ENCODE measurements at places on chromosomes 7 and 10. TPM values are rescaled to one million over a fixed set of nuclear protein-coding genes. Genes with fewer than 3 reads are reported as not detected.

The IDI2 gene
- total RNA-seq = not detected

- no peak for DNase-seq
- no peaks in the 10 kb centered on the region for H3K36me3 ChIP-seq
- no peak overlapping the region for H3K4me3 ChIP-seq
- no peak overlapping the region for H3K27ac ChIP-seq
Observed at GRCh38 chr7:66307591-66308215, 102.6 kb downstream of the TPST1 start.

The LRRTM3 gene
- total RNA-seq = not detected

DNA sequence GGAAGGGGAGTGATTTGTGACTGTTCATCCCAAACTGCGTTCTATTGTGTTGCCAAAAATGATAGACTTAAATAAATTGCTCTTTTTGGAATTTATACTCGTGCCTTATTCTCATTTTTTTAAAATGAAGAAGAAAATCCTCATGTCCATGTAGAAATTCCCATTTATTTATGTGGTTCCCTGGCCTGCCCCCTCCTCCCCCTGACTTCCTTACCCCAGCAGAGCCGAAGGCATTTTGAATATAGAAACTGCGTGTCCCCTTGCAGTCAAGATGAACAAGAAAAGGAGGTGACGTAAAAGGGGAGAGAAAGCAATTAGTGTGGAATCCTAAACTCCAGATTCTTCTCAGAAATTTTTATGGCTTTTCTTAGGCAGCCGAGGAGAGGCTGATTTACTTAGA is 126.1 kb downstream of the FAM204A start:
- H3K27ac ChIP-seq = no peak overlapping the region
- no peaks in the 10 kb centered on the region for H3K4me1 ChIP-seq
- H3K36me3 ChIP-seq = no peaks in the 10 kb centered on the region
- DNase-seq = no peak
- no peak overlapping the region for H3K4me3 ChIP-seq
- peaks cover 15% of the 10 kb centered on the region for H3K27me3 ChIP-seq

DNA sequence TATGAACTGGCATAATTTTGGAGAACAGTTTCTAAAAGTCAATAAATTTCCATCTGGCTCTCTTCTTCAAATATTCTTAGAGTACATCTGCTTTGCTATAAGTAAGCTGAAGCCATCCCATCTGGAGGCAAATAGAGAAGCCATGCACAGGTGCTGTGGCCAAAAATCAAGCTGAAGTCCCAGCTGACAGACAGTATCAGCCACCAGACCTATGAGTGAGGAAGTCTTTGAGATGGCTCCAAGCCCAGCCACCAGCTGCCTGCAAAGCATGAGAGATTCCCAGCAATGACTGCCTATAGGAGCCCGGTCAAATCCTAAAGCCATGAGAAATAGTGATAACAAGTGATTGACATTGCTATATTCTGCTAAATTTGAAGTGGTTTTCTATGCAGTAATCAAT is 21.7 kb upstream of the PRSS58 start:
- H3K27me3 ChIP-seq = peaks cover 40% of the 10 kb centered on the region
- H3K4me3 ChIP-seq = no peak overlapping the region
- no peak for DNase-seq
- H3K27ac ChIP-seq = no peak overlapping the region
- peaks cover 6% of the 10 kb centered on the region for H3K4me1 ChIP-seq

DNA sequence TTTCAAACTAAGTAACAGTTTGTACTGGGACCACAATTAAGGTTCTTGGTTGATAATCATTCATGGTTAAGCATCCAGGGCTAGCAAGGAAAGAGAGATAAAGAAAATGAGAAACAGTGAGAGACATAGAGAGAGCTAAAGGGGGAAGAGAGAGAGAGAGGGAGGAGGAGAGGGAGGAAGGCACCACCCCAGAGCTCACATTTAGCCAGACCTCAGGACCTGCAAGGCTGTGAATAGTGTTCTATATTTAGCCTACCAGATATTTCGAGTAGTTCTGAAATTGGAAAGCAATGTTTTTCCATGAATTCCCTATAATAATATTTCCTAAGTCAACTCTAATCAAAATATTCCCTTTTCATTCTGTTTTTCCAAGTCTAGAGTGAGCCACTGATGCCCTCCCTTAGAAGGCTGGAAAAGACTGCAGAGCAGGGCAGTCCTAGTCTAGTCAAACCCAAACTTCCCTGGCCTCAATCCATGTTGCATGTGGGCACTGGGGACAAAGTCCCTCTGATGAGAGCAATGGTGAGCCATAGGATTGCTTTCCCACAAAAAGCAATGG is 119.4 kb upstream of the INHBA start:
- DNase-seq = no peak
- peaks cover 13% of the 10 kb centered on the region for H3K27me3 ChIP-seq
- H3K4me3 ChIP-seq = no peak overlapping the region
- H3K4me1 ChIP-seq = no peaks in the 10 kb centered on the region
- H3K27ac ChIP-seq = no peak overlapping the region
- H3K36me3 ChIP-seq = no peaks in the 10 kb centered on the region

DNA sequence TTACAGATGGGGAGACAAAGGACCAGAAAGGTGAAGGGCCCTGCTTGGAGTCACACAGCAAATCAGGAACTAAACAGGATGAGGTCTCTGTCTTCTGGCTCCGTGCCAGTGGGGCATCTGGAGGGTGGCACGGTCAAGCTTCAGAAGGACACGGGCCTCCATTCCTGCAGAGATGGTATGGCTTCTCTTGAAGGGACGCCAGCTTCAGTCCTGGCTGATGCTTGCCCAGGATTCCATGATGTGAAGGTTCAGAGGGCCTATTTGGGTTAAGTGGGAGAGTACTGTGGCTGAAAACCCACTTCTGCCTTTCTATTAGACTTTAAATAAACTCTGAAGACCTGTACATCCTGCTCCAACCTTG is 6.1 kb downstream of the RAMP3 start:
- no peak overlapping the region for H3K4me3 ChIP-seq
- peaks cover 9% of the 10 kb centered on the region for H3K27me3 ChIP-seq
- H3K4me1 ChIP-seq = no peaks in the 10 kb centered on the region
- H3K27ac ChIP-seq = no peak overlapping the region
- no peak for DNase-seq

GRCh38 chr7:79285756-79286155 is 167.7 kb downstream of the MAGI2 start:
- no peak for DNase-seq
- H3K27ac ChIP-seq = no peak overlapping the region
- no peak overlapping the region for H3K4me3 ChIP-seq
- H3K27me3 ChIP-seq = no peaks in the 10 kb centered on the region

The SPOCK2 gene
- total RNA-seq = 158 TPM

The SH2B2 gene
- total RNA-seq = 2.7 TPM

DNA sequence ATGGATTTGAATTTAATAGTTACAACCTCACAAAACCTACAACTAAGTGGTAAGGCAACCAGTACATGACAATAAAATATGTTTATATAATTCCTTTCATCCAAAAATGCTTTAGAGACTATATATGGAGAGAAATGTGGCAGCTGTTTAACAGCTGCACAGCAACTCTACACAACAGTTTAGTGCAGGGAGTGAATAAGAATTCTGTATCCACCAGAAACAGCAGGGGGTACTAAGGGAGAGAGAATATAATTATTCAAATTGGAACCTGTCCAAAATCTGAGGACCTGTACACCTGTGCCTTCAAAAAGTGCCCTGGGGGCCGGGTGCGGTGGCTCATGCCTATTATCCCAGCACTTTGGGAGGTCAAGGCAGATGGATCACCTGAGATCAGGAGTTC is 49.6 kb downstream of the POLL start:
- H3K4me3 ChIP-seq = no peak overlapping the region
- no peaks in the 10 kb centered on the region for H3K4me1 ChIP-seq
- H3K27me3 ChIP-seq = no peaks in the 10 kb centered on the region
- no peak overlapping the region for H3K27ac ChIP-seq
- no peak for DNase-seq
- H3K36me3 ChIP-seq = peaks cover 16% of the 10 kb centered on the region

DNA sequence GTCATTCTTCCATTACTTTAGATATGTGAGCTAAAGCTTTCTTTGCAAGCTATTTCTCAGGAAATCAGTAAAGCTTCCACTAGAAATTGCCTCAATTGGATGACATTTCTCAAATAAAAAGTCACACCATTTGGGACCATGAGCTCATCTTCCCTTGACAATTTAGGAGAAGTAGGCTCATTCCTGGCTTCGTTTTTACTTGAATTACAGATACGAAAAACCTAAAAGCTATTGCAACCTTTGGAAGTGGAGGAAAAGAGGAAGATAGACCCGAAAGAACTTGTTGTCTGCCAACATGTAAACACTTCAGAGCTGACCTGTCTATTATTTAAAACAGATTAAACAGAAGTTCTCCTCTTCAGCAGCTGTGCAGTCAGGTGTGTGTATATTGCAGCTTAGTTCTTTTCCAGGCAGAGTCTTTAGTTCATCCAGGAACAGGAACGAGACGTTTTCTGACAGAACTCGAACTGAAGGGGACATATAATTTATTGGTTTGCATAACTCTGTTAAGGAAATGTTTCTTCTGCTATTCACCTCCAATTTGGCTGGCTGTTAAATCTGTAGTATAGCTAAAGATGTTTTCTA is 43.1 kb upstream of the ST8SIA6 start:
- no peaks in the 10 kb centered on the region for H3K36me3 ChIP-seq
- H3K27me3 ChIP-seq = peaks cover 2% of the 10 kb centered on the region
- no peak overlapping the region for H3K4me3 ChIP-seq
- H3K4me1 ChIP-seq = no peaks in the 10 kb centered on the region
- DNase-seq = no peak

DNA sequence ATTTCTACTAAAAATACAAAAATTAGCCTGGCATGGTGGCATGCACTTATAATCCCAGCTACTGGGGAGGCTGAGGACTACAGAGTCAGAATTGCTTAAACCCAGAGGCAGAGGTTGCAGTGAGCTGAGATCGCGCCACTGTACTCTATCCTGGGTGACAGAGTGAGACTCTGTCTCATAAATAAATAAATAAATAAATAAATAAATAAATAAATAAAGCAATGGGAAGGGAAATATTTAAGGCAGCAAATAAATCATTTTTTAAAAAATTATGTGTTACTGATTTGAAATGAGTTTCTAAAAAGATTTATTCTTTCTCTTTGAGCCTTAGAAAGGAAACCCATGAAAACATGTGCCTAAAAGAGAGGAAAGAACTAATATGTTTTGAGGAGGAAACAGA is 45.2 kb upstream of the ZEB1 start:
- H3K27ac ChIP-seq = no peak overlapping the region
- no peak overlapping the region for H3K4me3 ChIP-seq
- peaks cover 5% of the 10 kb centered on the region for H3K4me1 ChIP-seq
- DNase-seq = no peak
- H3K36me3 ChIP-seq = peaks cover 3% of the 10 kb centered on the region
- no peaks in the 10 kb centered on the region for H3K27me3 ChIP-seq

GRCh38 chr7:131909151-131909768 is 352.8 kb upstream of the PODXL start:
- H3K36me3 ChIP-seq = no peaks in the 10 kb centered on the region
- no peak overlapping the region for H3K27ac ChIP-seq
- H3K27me3 ChIP-seq = peaks cover 42% of the 10 kb centered on the region

- H3K27me3 ChIP-seq = no peaks in the 10 kb centered on the region
- H3K27ac ChIP-seq = no peak overlapping the region
- H3K4me3 ChIP-seq = no peak overlapping the region
Observed at GRCh38 chr10:13659887-13660550, 73.3 kb downstream of the PRPF18 start.

GRCh38 chr7:128947854-128948253 is 10.1 kb downstream of the IRF5 start:
- no peak for DNase-seq
- no peak overlapping the region for H3K4me3 ChIP-seq
- no peaks in the 10 kb centered on the region for H3K4me1 ChIP-seq
- H3K27me3 ChIP-seq = no peaks in the 10 kb centered on the region

DNA sequence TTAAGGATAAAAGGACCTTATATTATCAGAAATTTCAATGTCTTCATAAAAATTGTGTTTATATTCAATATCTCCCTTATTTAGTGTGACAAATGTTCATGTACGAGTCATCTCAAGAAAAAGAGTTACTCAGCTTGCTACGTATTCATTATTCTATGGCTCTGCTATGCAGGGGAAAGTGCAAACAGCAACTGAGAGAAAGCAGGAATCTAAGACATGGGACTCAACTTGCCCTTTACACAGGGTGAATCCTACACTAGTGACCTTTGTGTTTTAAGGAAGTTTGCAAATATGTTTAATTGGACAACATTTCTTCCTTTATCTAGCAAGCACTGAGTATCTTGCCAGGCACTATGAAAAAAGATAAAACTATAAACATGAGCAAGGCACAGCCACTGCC is 104.7 kb downstream of the NPSR1 start:
- no peak for DNase-seq
- H3K27ac ChIP-seq = no peak overlapping the region
- H3K4me3 ChIP-seq = no peak overlapping the region
- H3K36me3 ChIP-seq = no peaks in the 10 kb centered on the region
- H3K27me3 ChIP-seq = peaks cover 7% of the 10 kb centered on the region

All from activated CD4-positive, alpha-beta T cell treated with anti-CD3 and anti-CD28 coated beads for 36 hours (primary cell).